ENCODE measurements at places on chromosomes 5 and 9.

GRCh38 chr5:154565123-154565522 lies 87.1 kb upstream of the HAND1 start:
- no peak for DNase-seq

DNA sequence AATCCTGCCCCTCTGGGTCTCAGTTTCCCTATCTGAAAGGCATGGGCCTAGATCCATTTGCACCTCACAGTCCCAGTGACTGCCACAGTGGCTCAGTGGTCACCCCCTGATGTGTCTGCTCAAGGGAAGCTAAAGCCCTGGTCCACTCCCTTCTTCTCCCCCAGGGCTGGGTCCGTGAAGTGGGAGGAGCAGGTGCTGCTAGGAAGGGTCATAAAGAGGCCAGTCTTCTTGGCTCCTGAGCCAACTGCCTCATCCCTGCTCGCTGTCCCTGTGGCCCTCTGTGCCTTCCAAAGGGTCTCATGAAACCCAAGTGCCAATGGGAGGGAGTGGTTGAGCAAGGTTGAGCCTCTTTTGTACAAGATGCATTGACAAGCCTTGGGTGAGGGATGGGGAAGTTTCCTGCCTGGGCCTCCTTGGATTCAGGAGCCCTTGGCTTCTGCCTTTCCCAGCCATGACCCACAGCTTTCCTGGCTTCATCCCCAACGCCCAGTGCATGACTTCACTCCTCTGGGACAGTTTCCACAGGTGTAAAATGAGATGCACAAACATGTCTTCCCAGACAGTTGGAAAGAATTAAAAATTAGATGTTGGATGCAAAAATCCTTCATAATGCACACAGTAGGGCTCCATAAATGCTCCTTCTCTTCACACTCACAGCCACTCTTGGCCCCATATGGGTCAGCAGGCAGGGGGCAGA lies 1.6 kb upstream of the SLC6A7 start:
- DNase-seq, result no peak

- DNase-seq, result peak; percentile 97
Observed at GRCh38 chr9:120441426-120442307, 138.3 kb downstream of the CDK5RAP2 start.

DNA sequence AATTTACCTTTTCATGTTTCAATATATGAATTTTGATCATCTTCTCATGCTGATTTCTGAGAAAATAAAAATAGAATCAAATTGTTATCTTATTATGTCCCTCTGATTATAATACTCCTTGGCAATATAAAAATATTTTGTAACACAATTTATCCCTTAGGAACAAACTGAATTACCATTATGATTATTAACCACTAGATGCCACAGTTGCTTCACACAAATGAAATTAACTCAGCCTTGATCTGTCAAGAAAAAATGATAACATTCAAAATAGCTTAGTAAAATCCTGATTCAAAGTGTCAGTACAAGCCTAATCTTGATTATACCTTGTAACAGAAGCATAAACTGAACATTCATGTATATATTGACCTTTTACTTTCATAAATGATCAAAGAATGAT lies 4.8 kb upstream of the CHSY3 start:
- DNase-seq, result peak; percentile 46

GRCh38 chr9:19404283-19405075 lies 4.3 kb upstream of the ACER2 start:
- no peak for DNase-seq

DNA sequence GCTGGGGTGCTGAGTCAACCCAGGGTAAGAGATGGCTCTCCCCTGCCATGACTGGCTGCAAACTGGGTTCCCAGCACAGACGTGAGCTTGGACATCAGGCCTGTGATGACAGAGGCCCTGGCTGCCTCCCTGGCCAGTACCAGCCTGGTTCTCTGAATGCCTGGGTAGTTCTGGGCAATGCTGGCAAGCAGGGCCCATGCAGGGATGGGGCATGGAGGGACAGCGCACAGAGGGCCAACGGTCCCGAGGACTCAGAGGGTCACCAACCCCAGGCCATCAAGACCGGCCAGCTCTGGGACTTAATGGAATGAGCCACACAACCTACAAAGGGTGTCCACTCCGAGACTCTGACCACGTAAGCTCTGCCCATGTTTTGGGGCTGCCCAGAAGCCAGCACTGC lies 241.4 kb downstream of the FSTL4 start:
- no peak for DNase-seq

- no peak for DNase-seq
Observed at GRCh38 chr5:112973036-112973435, 3.6 kb upstream of the DCP2 start.

- DNase-seq, result peak; percentile 57
Observed at GRCh38 chr5:168364750-168365550, 73.5 kb downstream of the WWC1 start.

GRCh38 chr5:16391858-16392649 lies 73.5 kb downstream of the ZNF622 start:
- DNase-seq, result no peak

DNA sequence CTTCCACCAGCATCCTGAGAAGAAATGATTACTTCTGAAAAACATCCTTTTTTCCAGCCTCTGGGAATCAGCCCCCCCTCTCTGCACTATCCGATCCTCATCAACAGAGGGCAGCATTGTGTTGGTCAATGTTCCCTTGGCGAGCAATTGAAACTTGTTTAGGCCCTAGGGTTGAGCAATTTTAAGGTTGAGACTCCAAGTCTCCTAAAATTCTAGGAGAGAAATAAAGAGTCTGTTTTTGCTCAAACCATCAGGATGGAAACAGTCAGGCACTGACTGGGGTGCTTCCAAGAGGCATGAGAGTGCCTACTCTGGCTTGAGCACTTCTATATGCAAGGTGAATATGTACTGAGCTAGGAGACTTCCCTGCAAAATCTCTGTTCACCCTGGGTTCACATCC lies 12.4 kb upstream of the CYFIP2 start:
- DNase-seq, result peak; percentile 53

GRCh38 chr9:101737165-101737704 lies 1.2 kb downstream of the GRIN3A start:
- DNase-seq, result no peak

- DNase-seq, result no peak
Observed at GRCh38 chr9:14270358-14271092, 43.4 kb downstream of the NFIB start.

DNA sequence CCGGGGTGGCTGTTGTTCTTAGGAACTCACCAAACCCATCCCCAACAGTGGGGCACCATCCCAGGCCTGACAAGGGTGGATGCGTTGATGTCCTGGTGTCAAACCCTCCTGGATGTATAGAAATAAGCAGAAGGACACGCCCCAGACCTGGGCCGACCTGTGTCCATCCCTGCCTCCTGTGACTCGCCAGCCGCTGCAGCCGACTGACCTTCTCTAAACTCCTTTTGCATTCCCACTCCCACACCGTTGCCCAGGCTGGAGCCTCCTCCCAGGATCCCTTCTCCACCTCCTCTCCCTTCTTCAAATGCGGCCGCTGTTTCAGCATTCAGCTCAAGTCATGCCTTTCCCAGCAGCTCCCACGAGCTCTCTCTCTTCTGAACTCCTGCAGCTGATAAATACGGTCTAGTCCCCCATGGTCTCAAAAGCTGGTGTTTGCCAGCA lies 213.2 kb upstream of the IER5L start:
- DNase-seq, result no peak

DNA sequence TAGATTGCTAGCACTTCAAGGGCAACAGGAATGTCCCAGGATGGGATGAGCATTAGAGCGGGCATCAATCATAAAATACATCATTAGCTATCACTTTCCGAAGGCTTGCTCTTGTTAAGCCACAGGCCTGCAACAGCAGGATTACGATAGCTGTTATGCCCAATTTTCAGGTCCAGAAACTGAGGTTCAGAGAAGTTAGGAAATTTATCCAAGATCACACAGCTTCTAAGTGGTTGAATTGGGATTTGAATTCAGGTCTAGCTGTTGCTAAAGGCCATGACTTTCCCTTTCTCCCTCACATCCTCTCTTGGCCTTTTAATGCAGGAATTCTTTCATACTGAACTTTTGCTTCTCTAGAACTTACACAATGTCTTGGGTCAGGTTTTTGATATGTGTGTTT lies 119.4 kb upstream of the ERCC6L2 start:
- DNase-seq, result no peak

DNA sequence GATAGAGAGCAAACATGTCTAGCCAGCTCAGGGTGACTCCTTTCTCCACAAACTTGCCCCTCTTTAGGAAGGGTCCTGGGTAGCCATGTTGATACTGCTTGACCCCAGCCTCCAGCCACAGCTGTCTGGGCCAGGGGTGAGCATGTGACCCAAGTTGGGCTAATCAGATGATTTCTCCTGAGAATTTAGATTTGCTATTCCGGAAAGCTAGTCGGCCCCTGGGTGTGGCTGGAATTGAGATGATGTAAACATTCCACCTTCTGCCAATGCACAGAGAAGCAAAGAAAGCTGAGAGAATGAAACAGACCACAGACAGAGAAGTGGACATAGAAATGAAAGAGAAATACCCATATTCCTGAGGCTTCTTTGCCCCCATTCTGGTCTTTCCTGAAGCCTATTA lies 17.8 kb upstream of the B4GALT1 start:
- DNase-seq, result peak; percentile 46

DNA sequence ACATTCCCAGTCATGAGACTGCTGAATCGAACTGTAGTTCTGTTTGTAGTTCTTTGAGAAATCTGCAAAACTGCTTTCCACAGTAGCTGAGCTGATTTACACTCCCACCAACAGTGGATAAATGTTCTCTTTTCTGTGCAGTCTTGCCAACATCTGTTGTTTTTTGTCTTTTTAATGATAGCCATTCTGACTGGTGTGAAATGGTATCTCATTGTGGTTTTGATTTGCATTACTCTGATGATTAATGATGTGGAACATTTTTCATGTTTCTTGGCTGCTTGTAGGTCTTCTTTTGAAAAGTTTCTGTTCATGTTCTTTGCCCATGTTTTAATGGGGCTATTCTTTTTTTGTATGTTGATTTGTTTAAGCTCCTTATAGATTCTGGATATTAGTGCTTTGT lies 187.3 kb upstream of the TLE4 start:
- peak; percentile 52 for DNase-seq

DNA sequence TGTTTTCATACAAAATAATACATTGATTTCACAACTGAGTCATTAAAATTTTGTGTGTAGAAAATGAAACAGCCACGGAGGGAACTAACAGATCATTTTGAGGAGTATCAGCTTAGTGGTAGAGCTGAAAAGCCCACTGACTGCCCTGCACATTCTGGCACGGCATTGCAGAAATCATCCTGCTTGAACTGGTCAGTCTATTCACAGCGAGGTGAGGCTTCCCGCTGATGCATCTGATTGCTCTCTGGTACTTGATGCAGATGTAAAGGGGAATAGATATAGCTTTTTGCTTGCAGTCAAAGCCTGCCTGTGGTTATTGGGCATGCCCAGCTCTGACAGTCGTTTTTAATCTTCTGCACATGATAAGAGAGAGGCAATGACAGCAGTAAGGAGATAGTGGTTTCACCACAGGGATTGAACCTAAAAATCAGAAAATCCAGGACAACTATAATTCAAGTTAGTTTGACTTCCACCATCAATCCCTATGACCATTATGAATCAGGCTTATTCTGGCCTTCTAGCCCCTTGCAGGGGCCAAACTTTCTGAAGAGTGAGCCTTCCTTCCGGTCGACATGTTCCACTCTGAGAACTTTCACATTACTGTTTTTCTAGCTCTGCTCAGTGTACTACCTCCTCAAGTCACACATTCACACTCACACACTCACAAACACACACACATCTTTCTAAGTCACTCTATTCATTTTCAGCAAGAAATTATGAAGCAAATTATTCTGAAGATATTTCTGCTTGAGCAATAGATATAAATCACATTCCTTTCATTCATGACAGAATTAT lies 782.8 kb upstream of the NUDT12 start:
- peak; percentile 7 for DNase-seq

DNA sequence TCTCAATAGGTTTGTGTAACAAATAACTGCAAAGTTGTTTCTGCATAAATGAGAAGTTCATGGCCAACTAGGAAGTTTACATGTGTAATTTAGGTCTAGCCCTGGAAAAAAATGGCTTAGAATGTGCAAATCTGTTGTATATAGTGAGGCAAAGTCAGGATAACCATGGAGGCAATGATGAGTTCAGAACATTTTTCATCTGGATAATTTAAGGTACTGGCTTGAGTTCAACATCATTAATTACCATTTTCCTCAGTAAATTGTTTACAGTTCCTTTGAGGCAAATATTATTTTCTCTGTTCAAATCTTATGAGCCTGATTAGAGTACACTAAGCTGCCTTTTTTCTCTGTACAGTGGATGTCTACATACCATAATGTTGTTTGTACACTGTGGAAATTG lies 1259.0 kb upstream of the NUDT12 start:
- no peak for DNase-seq

DNA sequence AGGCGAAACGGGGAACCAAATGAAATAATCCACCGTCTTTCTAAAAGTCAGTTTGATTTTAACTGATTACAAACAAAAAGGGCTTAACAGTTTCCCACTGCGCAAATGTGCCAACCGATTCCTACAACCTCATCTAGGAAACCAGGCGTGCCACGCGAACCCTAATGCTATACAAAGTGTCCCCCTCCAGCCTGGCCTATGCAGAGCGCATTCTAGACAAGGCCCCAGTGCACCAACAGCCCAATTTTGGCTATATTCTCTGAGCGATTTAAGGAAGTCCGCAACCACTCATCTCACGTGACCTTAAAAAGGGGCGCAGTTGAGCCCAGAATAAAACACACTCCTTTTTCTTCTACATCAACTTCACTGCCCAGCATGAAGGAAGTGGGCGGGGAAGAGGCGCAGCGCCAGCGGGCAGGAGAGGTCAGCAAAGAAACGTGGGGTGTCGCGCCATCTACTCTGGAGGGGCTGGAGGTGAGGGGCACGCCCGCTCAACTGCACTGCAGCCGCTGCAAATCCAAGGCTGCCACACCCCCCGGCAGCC lies 779 bp downstream of the FAM13B start:
- peak; percentile 40 for DNase-seq

GRCh38 chr9:34457266-34458012 lies 931 bp downstream of the FAM219A start:
- peak; percentile 87 for DNase-seq

DNA sequence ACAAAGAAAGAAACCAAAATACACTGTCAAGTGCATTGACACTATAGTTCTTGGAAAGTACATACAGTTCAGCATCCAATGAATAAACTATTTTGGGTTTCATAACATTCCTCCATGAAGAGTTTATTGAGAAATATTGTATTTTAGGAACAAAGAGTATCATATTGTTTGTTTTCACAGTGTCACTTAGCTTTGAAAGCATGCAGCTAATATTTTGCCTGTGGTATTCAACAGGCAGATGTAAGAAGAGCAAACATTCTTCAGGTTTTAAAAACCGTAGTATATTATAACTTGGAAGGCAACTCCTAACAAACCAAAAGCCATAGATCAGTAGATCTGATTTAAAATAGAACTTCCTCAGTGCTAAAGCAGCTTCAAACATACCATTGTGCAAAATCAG lies 4.5 kb downstream of the PRELID2 start:
- DNase-seq, result peak; percentile 30

GRCh38 chr5:124634741-124635323 lies 111.6 kb downstream of the ZNF608 start:
- peak; percentile 34 for DNase-seq

DNA sequence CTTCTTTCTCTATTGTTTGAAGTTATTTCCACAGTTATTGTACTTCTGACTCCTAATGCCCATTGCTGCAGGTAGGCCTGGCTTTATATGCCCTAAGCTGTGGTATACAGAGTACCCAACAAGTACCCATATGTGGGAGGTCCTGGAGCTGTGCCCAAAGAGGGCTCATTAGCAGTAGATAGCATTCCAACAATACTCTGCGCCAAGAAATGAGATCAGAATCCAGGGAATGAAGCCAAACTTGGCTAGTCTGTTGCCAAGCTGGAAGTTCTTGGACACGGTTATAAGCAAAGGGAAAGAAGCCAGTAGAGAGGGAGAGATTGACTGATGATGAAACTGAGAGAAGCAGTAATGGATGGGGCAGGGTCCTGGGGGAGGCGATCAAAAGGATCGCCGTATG lies 29.7 kb upstream of the FAM169A start:
- peak; percentile 50 for DNase-seq

All from fibroblast of skin of back (primary cell).